ENCODE measurements at places on chromosomes 11 and 22.

- peak; percentile 70 for DNase-seq
These were observed 159.7 kb downstream of the DBX1 start for GRCh38 chr11:20000351-20001134.

- DNase-seq, result no peak
These were observed 57.4 kb downstream of the CLMP start for GRCh38 chr11:123137431-123138224.

GRCh38 chr22:20816559-20816958 is 42.1 kb downstream of the PI4KA start:
- DNase-seq, result no peak

DNA sequence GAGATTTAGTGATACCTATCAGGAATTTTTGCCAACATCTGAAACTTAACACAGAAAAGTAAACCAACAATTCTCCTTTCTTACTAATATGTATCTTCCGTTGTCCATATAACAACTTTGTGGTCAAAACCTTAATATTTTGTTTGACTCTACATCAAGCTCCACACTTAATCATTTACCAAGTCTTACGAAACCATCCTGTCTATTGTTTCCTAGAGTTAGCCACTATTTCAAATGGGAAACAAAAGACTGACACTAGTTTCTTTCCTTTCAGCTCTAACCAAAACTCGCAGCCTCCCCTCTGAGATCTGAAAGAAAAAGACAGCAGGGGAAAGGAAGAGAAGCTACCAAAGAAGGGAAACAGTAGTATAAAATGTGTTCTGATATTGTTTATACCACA is 26.5 kb upstream of the PRDM10 start:
- no peak for DNase-seq

DNA sequence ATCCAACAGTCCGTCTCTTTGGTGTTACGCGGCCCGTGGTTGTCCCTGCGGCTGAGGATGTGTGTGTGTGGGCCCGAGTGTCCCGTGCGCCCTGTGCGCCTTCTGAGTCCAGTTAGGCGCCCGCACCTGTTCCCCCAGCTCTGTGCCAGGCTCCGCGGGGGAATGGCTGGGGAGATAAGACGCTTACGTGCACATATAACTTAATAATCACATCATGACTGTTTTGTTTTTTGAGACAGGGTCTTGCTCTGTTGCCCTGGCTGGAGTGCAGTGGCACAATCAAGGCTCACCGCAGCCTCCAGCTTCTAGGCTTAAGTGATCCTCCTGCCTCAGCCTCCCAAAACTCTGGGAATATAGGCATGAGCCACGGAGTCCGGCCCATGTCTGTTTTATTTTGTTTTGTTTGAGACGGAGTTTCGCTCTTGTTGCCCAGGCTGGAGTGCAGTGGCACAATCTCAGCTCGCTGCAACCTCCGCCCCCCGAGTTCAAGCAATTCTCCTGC is 817 bp downstream of the ARL2 start:
- no peak for DNase-seq

GRCh38 chr11:97223647-97224046 is 833.8 kb downstream of the JRKL start:
- no peak for DNase-seq

DNA sequence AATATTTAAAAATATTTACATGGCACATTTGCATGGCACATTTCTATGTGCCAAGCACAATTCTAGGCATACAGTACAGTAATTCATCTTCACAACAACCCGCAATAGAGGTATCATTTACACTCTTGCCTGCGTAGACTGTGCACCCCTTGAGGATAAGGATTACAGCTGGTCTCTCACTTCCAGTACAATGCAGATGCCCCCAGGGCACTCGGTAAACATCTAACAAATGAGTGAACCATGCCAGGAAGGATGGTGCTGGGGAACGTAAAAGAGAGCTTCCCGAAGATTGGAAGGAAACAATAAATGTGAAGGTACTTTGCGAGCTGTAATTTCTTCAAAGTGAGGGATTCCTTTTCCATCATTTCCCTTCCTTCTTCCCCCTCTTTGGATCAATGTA is 1.3 kb downstream of the PRPF19 start:
- DNase-seq, result no peak

- no peak for DNase-seq
These were observed 112.6 kb downstream of the C11orf91 start for GRCh38 chr11:33588056-33588455.

GRCh38 chr11:17561526-17561925 is 14.5 kb downstream of the OTOG start:
- DNase-seq, result no peak

- DNase-seq, result no peak
These were observed 206.2 kb upstream of the MTMR2 start for GRCh38 chr11:96130061-96130620.

GRCh38 chr11:68446046-68446725 is 14.4 kb upstream of the PPP6R3 start:
- DNase-seq, result no peak

DNA sequence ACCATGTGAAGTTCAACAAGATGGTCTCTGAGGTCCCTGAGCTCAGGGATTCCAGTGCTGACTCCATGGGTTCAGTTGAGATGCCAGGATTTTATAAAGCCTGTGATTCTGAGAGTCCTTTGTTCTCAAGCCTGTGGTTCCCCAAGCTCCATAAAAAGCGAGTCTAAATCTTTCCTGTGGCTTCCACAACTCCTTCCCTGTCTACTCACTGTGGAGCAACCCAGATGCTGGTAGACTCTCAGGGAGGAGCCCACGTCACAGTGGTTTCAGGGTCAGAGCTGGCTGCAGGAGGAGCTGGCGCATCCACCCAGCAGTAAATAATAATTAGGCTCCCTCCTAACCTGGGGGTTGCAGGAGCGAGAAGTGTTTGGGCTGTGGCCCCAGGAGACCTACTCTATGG is 2.0 kb upstream of the RELT start:
- DNase-seq, result no peak

- DNase-seq, result no peak
These were observed 9.0 kb downstream of the KCNQ1OT1 start for GRCh38 chr11:2690596-2691354.

GRCh38 chr22:49688516-49689254 is 139.0 kb downstream of the BRD1 start:
- DNase-seq, result no peak

GRCh38 chr11:41954034-41954433 is 494.6 kb upstream of the LRRC4C start:
- no peak for DNase-seq

DNA sequence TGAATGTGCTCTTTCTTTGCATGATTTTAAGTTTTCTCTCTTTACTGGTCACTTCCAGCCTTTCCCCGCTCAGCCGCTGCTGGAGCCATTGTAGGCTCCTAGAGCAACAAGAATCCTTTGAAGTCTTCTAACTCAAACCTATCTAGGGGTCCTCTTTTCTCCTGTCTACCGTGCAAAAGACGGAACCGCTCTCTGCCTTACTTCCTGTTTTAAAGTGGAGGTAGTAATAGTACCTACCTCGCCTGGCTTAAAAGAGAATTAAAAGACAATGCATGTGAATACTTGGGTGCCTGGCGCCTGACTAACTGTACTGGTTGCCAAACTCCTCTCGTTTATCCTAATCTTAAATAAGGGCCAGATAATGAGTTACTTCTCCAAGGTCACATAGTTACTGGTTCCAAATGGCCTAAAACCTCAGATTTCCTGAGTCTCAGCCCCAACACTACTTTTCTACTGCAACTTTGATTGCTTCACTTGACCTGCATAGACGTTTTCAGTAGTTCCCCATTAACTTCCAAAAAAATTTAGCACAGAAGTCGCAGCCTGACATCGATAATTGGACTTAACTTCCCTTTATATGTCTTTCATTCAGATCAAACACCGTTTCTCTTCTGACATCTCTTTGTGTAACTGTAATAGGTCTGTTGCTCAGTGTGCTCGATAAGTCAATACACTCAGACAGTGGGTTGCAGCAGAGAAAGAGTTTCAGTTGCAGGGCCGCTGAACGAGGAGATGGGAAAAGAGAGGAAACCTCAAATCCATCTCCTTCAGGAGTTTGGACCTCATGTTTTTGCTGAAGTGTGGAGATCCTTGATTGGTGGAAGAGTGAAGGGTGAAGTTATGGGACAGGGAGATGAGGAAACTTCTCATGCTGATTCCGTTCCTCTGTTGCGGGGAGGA is 891 bp downstream of the SAMM50 start:
- no peak for DNase-seq

GRCh38 chr22:26035523-26035922 is 133.7 kb upstream of the SEZ6L start:
- DNase-seq, result no peak

- no peak for DNase-seq
These were observed 712 bp downstream of the CERK start for GRCh38 chr22:46737105-46737975.

- DNase-seq, result peak; percentile 48
These were observed 13.4 kb downstream of the SYT13 start for GRCh38 chr11:45272701-45273100.

DNA sequence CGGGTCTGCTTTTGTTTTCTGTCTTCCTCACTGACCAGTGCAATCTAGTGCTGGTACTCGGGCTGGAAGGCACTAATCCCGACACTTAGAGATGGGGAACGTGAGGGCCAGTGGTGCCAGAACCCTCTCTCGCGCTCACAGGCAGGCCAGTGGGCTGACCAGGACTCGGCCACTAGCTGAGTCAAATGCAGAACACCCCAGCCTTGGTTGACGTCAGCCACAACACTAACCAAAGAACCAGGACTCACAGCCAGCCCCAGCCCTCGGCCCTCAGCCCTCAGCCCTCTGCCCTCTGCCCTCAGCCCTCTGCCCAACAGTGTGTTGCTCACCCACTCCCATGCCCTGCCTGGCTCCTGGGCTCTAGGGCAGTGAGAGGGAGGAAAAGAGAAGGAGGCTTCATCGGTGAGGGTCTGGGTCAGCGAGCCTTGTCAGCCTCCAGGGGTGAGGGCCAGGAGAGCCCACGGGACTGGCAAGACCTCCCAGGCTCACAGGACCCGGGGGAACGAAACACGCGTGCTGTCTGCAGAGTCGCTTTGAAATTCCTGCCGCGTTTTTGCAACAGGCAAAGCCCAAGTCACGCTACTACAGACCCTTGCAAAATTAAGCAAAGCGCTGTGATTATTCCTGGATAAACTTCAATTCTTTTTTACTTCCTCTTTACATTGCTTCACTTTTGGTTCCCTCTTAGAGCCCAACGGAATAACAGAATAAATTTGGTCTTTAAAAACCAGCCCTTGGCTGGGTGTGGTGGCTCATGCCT is 27.5 kb downstream of the KIAA0930 start:
- DNase-seq, result no peak

DNA sequence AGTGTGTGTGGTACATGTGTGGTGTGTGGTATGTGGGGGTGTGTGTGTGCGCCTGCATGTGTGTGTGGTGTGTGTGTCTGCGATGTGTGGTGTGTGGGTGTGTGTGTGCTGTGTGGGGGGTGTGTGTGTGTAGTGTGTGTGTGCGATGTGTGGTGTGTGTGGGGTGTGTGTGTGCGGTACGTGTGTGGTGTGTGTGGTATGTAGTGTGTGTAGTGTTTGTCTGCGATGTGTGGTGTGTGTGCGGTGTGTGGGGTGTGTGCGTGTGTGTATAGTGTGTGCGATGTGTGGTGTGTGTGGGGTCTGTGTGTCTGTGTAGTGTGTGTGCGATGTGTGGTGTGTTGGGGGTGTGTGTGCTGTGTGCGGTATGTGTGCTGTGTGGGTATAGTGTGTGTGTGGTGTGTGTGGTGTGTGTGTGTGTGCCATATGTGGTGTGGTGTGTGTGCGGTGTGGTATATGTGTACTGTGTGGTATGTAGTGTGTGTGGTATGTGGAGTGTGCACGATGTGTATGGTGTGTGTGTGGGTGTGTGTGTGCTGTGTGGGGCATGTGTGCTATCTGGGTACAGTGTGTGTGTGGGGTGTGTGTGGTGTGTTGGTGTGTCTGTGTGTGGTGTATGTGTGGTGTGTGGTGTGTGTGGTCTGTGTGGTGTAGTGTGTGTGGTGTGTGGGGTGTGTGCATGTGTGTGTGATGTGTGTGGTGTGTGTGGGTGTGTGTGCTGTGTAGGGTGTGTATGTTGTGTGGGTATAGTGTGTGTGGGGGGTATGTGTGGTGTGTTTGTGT is 5.7 kb upstream of the PPP6R2 start:
- no peak for DNase-seq

DNA sequence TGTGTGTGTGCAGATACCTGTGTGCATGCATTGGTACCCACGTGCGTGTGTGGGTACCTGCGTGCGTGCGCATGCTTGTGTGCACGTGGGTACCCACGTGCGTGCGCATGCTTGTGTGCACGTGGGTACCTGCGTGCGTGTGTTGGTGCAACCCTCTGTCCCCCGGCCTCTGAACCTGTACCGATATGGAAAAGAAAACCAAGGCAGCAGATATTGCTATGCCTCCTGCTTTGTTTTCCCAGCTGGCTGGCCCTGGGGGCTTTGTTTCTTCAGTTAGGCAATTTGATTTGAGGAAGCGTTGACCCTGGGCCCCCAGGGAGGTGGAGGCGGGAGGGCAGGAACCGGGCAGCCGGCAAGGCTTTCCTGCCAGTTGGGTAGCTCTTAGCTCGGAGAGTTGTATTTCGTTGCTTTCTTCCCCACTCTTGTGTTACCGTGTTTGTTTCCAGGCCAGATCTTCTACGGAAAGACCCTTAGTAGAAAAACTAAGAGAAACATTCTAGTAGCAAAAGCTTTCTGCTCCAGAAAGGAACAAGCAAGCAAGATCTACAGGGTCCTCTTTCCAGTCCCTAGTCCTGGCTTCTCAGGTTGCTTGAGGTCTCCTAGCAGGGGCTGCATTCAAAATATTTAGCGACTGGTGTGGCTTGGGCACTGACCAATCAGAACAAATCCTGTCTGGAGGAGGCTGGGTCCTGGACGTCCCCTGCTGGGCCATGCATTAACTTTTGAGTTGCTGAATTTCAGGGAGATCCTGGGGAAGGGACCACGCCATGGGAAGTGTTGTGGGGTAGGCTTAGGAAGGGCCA is 26.3 kb upstream of the SORL1-AS1 start:
- DNase-seq, result no peak

GRCh38 chr11:120233207-120233803 is 6.6 kb upstream of the POU2F3 start:
- DNase-seq, result no peak

DNA sequence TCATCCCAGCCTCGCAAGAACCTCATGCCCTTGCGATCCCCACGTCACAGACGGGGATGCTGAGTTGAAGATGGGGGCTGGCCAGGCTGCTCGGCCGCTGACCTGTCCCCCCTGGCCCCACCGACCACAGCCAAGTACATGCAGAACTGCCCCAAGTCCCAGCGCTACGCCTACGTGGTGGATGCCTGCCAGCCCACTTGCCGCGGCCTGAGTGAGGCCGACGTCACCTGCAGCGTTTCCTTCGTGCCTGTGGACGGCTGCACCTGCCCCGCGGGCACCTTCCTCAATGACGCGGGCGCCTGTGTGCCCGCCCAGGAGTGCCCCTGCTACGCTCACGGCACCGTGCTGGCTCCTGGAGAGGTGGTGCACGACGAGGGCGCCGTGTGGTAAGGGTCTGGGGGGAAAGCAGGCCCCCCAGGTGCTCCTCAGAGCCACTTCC is 10.0 kb downstream of the MUC5B start:
- no peak for DNase-seq

DNA sequence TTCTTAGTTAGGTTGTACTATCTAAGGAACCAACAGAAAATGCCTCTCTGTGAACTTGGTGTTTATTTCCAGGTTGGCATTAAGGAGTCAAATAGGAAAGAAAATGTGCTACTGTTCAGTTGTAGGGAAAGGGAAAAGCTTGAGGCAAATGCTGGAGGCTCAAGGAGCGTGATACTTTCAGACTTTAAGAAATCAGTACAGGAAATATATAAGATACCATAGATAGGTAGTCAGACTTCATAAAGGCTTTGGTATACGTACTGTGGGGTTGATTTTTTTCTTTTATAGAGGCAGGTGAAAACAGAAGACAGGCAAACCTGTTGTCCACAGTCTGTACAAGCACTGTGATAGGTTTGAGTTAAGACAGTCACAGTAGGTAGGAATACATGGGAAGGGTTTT is 30.8 kb downstream of the EP300 start:
- no peak for DNase-seq
